ENCODE measurements at places on chromosomes 7 and 10.

DNA sequence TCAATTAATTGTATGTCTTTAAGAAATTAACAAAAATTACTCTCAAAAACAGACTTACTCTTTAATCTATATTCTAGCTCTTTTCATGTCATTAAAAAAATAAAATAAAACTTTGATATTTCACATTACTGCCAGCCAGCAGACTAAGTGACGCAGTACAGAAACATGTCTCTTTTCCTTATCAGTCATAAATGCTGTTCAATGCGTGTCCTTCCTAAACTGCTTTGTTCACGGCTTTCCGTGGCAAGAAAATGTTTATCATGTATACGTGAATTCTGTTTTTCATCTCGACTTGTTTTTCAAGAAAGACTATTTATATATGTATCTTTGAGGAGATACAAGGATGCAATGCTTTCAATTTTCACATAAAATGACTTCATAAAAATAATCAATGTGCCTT lies 182.4 kb downstream of the DOCK4 start:
- no peak for DNase-seq

GRCh38 chr7:26090927-26091519 lies 61.0 kb upstream of the NFE2L3 start:
- no peak for DNase-seq

- no peak for DNase-seq
These were observed 66.7 kb downstream of the PDGFA start for GRCh38 chr7:452791-453455.

GRCh38 chr10:69538461-69538860 lies 34.8 kb downstream of the NEUROG3 start:
- no peak for DNase-seq

DNA sequence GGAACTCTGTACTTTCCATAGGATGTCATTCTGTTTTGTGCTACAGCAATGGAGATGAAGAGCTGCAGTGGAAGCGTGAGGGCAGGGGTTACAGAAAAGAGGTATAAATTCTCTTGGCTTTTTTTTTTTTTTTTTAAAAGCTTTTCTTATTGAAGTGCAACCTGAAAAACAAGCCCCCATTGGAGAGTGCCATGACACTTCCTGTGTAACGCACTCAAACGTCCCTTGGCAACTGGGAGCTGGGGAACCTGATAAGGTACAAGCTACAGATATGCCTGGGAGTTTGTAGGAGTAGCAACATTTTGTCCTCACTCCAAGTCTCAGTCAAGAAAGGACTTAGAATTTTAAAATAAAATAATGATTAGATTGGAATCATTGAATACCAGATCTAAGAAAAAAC lies 512.1 kb downstream of the RPS24 start:
- no peak for DNase-seq

- DNase-seq = no peak
These were observed 5.8 kb upstream of the KLF6 start for GRCh38 chr10:3790858-3791257.

- DNase-seq = no peak
These were observed 84.8 kb downstream of the FOXL3 start for GRCh38 chr7:374706-375311.

DNA sequence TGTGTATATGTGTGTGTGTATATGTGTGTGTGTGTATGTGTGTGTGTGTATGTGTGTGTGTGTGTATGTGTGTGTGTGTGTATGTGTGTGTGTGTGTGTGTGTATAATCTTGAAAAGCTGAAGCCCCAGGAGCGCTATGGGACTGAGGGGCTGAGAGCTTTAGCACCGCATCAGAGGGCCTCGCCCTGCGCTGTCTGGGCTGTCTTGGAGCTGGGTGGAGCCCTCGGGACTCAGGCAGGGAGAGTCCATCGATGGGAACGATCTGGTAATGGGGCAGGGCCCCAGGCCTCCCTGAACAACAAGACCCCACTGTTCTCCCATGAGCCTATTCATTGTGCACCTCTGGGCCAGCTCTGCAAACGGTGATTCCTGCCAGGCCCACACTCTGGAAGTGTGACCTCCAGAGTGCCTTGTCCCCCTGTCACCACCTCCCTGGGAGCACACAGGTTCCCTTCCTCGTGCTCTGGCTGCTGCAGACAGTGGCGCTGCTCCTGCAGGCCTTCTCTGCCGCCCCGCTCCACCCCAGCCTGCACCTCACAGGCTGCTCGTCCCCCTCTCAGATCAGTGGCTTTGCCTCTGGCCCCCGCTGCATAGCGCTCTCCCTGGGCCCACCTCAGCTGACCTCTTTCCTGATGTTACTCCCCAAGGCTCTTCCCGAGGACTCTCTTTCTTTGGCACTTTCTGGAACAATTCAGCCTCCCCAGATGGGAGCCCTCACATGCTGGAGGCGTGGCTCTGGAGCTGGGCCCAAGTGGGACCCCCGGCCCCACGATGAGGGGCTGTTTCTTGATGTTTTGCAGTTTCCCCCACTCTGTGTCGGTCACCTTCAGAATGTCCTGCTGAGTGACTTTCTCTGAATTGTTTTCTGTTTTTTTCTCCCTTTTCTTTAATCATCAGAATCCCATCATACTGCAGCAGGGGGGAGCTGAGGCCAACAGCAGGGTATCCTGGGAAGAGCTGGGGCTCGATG lies 542.2 kb upstream of the FOXK1 start:
- DNase-seq = no peak

GRCh38 chr10:43890124-43890523 lies 241.4 kb upstream of the ZNF32 start:
- DNase-seq = no peak

- peak; percentile 55 for DNase-seq
These were observed 811 bp downstream of the RGS10 start for GRCh38 chr10:119541459-119542356.

Data from right forelimb (tissue), 1 donor.